MM.1S (cell line): ENCODE measurements at places on chromosomes 2 and 18.
A peak's percentile ranks its signal among the peaks of the same experiment; 100 is the strongest.

DNA sequence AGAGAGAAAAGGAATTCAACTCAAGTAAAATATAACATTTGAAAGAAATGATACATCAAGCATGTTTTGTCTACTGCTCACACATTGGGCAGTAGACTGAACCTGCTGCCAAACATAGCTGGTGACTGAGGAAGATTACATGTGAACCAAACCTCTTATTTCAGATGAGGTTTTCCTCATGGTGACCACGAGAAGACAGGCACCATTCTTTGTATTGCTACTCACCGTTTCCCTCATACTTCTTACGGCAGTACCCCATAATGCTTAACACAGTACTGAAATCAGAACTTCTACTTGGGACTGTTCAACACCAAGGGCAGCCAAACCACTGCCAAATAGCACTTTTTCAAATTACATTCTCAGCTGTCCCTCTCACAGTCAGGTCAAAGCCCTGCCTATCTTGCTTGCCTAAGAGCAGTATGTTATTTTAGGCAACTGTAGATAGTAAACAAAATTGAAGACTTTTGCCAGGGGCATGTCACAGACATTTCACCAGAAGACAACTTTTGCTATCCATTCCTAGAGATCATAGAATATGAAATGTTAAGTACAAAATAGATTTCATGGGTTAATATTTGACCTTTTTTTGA, 167.1 kb upstream of the DOK6 start:
- H3K27me3 ChIP-seq: no peaks in the 10 kb centered on the region
- H3K27ac ChIP-seq: no peak overlapping the region
- H3K4me1 ChIP-seq: no peaks in the 10 kb centered on the region
- no peak overlapping the region for H3K4me3 ChIP-seq

DNA sequence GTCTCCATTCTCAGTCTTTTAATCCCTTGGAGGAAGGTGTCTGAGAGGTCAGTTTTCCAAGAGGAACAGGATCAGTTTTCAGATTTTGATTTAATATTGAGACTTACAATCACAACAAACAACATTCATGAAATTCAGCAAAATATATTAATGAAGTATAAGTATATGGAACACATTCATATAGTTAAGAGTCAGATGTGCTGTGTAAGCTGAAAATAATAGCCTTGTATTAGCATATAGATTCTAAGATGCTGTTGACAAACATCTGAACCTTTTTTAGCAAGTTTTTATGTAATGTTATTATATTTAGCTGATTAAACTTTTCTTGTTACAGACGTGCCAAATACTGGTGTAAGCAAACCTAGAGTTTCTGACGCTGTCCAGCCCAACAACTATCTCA, 163.9 kb downstream of the PKP4 start:
- H3K27ac ChIP-seq: no peak overlapping the region
- peaks cover 10% of the 10 kb centered on the region for H3K4me1 ChIP-seq
- H3K27me3 ChIP-seq: no peaks in the 10 kb centered on the region
- H3K4me3 ChIP-seq: no peak overlapping the region
- no peak for DNase-seq

GRCh38 chr2:88493481-88493880, 41.0 kb upstream of the FOXI3 start:
- no peaks in the 10 kb centered on the region for H3K36me3 ChIP-seq
- H3K4me3 ChIP-seq: no peak overlapping the region

GRCh38 chr2:128304715-128305554, 13.7 kb downstream of the HS6ST1 start:
- H3K36me3 ChIP-seq: no peaks in the 10 kb centered on the region
- no peaks in the 10 kb centered on the region for H3K4me1 ChIP-seq
- no peak overlapping the region for H3K4me3 ChIP-seq
- no peaks in the 10 kb centered on the region for H3K27me3 ChIP-seq

DNA sequence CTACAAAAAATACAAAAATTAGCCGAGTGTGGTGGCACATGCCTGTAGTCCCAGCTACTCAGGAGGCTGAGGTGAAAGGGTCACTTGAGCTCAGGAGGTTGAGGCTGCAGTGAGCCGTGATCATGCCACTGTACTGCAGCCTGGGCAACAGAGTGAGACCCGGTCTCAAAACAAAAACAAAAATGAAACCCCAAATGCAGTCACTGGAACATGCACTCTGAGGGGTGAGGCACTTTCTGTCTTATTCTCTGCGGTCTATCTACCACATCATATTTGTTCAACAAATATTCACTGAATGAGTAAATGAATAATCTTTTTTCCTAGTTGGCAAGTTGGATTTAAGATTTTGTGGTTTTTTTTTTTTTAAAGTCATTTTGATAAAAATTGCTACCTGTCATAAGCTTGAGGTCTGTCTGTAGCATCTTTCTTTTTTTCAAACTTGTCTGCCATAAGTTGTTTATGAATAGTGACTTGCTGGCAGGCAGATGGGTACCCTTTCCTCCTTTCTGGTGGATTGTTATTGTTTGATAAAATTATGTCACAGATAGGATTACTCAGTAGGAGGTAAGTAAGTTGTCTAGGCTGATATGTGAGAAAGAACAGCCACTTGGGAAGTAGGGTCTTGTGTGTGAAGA, 11.8 kb downstream of the CHRNA1 start:
- 0 out of 2 replicates have a peak, but pooled peaks cover 9% of the 10 kb centered on the region for H3K27me3 ChIP-seq
- DNase-seq: peak; percentile 71
- peak overlapping the region; percentile 5; the same call in 1 of the 2 replicates for H3K27ac ChIP-seq
- peaks cover 20% of the 10 kb centered on the region for H3K4me1 ChIP-seq
- H3K4me3 ChIP-seq: no peak overlapping the region

- H3K27me3 ChIP-seq: no peaks in the 10 kb centered on the region
- H3K36me3 ChIP-seq: no peaks in the 10 kb centered on the region
- H3K27ac ChIP-seq: no peak overlapping the region
- H3K4me3 ChIP-seq: no peak overlapping the region
Observed at GRCh38 chr2:230974096-230974913, 21.6 kb upstream of the SPATA3 start.

GRCh38 chr2:190882411-190882766, 1.8 kb downstream of the GLS start:
- H3K4me3 ChIP-seq: peak overlapping the region; percentile 92
- no peaks in the 10 kb centered on the region; the same call in 1 of the 2 replicates for H3K36me3 ChIP-seq
- H3K27me3 ChIP-seq: no peaks in the 10 kb centered on the region
- H3K4me1 ChIP-seq: peaks cover 19% of the 10 kb centered on the region
- no peak for DNase-seq

GRCh38 chr2:134736167-134736880, 17.5 kb upstream of the TMEM163 start:
- no peak overlapping the region for H3K27ac ChIP-seq
- no peaks in the 10 kb centered on the region for H3K4me1 ChIP-seq
- H3K27me3 ChIP-seq: no peaks in the 10 kb centered on the region
- DNase-seq: no peak

GRCh38 chr2:38932586-38932985, 42.9 kb downstream of the ARHGEF33 start:
- H3K27me3 ChIP-seq: no peaks in the 10 kb centered on the region
- no peak overlapping the region for H3K27ac ChIP-seq
- no peak overlapping the region for H3K4me3 ChIP-seq
- no peak for DNase-seq
- H3K4me1 ChIP-seq: no peaks in the 10 kb centered on the region

DNA sequence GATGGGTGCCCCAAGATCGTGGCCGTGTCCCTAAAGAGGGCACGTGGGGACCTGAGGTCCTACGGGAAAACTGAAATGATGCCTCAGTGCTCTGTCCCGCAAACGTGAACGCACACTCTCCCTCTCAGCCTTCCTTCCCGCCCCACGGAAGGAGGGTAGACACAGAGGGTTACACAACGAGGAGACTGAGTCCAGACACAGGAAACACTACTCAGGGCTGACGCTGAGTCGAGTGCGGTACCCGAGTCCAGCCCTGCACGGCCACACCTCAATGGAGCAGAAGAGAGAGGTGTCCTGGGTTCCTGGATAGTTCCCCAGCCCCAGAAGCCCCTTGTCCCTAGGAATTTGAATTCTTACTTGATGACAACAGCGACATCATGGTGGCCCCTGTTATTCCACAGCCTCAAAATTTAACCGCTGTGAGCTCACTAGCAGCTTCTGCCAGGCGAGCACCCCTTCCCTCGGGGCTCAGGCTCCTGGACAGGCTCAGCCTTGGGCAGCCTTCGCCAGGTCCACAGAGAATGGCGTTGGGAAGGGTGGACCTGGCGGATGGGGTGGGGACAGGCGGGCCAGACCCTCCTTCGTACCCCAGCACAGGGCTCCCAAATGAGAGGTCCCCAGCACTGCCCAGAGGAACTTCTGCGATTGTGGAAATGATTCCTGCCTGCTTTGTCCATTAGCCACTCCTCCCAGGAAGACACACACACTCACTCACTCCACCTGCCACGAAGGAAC, 980 bp upstream of the RNPEPL1 start:
- H3K36me3 ChIP-seq: no peaks in the 10 kb centered on the region
- H3K4me3 ChIP-seq: peak overlapping the region; percentile 70
- peaks cover 53% of the 10 kb centered on the region for H3K4me1 ChIP-seq
- no peaks in the 10 kb centered on the region for H3K27me3 ChIP-seq
- H3K27ac ChIP-seq: peak overlapping the region; percentile 81

- H3K27me3 ChIP-seq: no peaks in the 10 kb centered on the region
- no peak overlapping the region for H3K27ac ChIP-seq
- H3K4me1 ChIP-seq: no peaks in the 10 kb centered on the region
Observed at GRCh38 chr18:73594749-73595148, 552.9 kb downstream of the FBXO15 start.

GRCh38 chr2:10775831-10776230, 36.8 kb downstream of the PDIA6 start:
- H3K4me1 ChIP-seq: no peaks in the 10 kb centered on the region
- H3K27ac ChIP-seq: no peak overlapping the region
- no peak overlapping the region for H3K4me3 ChIP-seq
- no peak for DNase-seq
- no peaks in the 10 kb centered on the region; the same call in 1 of the 2 replicates for H3K36me3 ChIP-seq

- no peaks in the 10 kb centered on the region for H3K36me3 ChIP-seq
- no peak for DNase-seq
- no peak overlapping the region for H3K4me3 ChIP-seq
- H3K4me1 ChIP-seq: no peaks in the 10 kb centered on the region
Observed at GRCh38 chr2:118842661-118843482, 4.6 kb downstream of the EN1 start.

GRCh38 chr2:192675681-192676080, 480.9 kb upstream of the TMEFF2 start:
- H3K4me1 ChIP-seq: no peaks in the 10 kb centered on the region
- no peak for DNase-seq
- no peaks in the 10 kb centered on the region for H3K27me3 ChIP-seq
- no peaks in the 10 kb centered on the region for H3K36me3 ChIP-seq
- no peak overlapping the region for H3K4me3 ChIP-seq

- H3K36me3 ChIP-seq: no peaks in the 10 kb centered on the region
- H3K4me3 ChIP-seq: no peak overlapping the region
- H3K4me1 ChIP-seq: no peaks in the 10 kb centered on the region
- no peaks in the 10 kb centered on the region for H3K27me3 ChIP-seq
- no peak overlapping the region for H3K27ac ChIP-seq
- no peak for DNase-seq
Observed at GRCh38 chr18:31606265-31606664, 14.6 kb downstream of the TTR start.

GRCh38 chr2:830419-831224, 120.0 kb upstream of the SNTG2 start:
- no peak overlapping the region for H3K27ac ChIP-seq
- H3K36me3 ChIP-seq: no peaks in the 10 kb centered on the region
- no peaks in the 10 kb centered on the region for H3K4me1 ChIP-seq
- no peaks in the 10 kb centered on the region for H3K27me3 ChIP-seq

DNA sequence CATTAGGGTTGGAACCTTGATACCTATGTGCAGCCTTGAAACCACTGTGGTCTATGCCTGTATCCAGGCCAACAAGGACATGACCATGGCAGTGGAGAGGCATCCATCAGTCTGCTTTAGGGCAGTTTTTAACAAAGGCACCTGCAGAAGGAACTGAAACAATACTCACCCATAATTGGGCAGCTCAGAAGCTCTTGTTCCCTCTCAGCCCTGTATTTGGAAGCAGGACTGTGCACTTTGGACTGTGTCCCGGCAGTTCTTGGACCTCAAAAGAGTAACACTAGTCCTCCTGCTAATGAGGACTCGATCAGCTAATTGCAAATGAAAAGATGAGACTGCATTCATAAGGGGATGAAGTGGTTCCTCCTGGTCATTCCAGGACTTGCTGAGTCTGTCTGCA, 500.2 kb upstream of the TNP1 start:
- H3K4me1 ChIP-seq: no peaks in the 10 kb centered on the region
- no peaks in the 10 kb centered on the region for H3K27me3 ChIP-seq
- DNase-seq: no peak
- H3K4me3 ChIP-seq: no peak overlapping the region

GRCh38 chr2:95380280-95380679, 22.2 kb upstream of the FAHD2A start:
- no peak overlapping the region for H3K4me3 ChIP-seq
- no peak for DNase-seq
- no peak overlapping the region for H3K27ac ChIP-seq
- peaks cover 15% of the 10 kb centered on the region for H3K27me3 ChIP-seq

DNA sequence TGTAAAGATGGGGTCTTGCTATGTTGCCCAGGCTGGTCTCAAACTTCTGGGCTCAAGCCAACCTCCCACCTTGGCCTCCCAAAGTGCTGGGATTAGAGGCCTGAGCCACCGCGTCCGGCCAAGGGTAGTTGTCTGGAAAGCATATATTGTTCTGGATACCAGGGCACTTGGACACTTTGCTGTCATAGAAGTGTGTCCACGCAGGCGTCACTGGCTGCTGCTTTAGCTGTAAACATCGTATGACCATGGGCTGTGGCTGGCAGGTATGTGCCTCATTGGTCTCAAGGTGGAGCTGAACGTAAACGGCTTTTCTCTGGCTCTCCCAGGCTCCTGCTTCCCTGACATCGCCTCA, 3.2 kb upstream of the GPR35 start:
- H3K36me3 ChIP-seq: no peaks in the 10 kb centered on the region
- no peak overlapping the region for H3K27ac ChIP-seq
- H3K27me3 ChIP-seq: no peaks in the 10 kb centered on the region; the same call in 1 of the 2 replicates
- H3K4me3 ChIP-seq: no peak overlapping the region

DNA sequence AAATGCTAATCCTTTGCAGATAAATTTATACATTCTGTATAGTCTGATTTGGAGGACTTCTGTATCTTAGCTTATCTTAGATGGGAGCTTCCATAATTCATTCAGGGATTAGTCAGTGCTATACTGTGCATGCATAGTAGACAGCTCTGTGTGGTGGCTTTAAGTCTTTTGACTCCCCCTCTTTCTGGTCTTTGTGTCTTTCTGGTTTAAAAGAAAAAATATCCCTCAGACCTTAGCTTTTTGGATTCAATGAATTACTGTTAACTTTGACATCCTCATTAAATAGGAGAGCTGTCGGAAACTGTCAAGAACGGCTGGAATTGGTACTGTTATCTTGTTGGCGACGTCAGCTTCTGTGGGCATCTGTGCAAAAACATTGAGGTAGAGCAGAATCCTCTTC, 130.4 kb downstream of the SPTBN1 start:
- H3K36me3 ChIP-seq: peaks cover 5% of the 10 kb centered on the region; the same call in 1 of the 2 replicates
- H3K4me3 ChIP-seq: no peak overlapping the region
- H3K27ac ChIP-seq: no peak overlapping the region
- no peak for DNase-seq
- peaks cover 13% of the 10 kb centered on the region; the same call in 1 of the 2 replicates for H3K4me1 ChIP-seq

- H3K4me3 ChIP-seq: peak overlapping the region; percentile 70
- H3K36me3 ChIP-seq: no peaks in the 10 kb centered on the region
- H3K27ac ChIP-seq: peak overlapping the region; percentile 77
- peaks cover 17% of the 10 kb centered on the region for H3K4me1 ChIP-seq
Observed at GRCh38 chr2:118223992-118224894, 136.0 kb downstream of the INSIG2 start.
